ENCODE measurements at places on chromosomes 13 and 19. TPM values are rescaled to one million over a fixed set of nuclear protein-coding genes. Genes with fewer than 3 reads are reported as not detected.

DNA sequence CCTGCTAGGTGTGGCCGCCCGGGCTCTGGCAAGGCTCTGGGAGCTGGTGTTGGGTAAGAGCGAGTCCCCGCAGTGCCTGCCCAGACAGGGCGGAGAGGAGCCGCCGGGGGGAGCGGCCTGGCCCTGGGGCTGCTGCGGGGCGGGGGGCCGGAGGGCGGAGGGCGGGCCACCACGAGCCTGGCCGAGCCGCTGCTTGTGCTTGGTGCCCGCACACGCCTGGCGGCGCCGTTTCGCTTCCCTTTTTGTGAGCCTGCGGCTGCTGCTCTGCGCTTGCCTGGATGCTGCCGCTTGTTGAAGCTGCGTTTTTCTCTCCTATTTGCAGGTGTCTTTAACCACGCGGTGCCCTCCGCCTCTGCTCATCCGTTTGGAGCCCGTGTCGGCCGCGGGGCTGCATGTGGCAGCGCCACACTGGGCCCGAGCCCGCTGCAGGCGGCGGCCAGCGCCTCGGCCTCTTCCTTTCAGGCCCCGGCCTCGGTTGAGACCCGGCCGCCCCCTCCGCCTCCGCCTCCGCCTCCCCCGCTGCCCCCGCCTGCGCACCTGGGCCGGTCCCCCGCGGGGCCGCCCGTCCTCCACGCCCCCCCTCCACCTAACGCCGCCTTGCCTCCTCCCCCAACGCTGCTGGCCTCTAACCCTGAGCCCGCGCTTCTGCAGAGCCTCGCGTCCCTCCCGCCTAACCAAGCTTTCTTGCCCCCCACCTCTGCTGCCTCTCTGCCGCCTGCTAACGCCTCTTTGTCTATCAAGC, 8.5 kb downstream of the PLEKHJ1 start:
- no peak overlapping the region for H3K27ac ChIP-seq
- H3K4me1 ChIP-seq, result no peaks in the 10 kb centered on the region
- no peaks in the 10 kb centered on the region for H3K36me3 ChIP-seq
- DNase-seq, result no peak

DNA sequence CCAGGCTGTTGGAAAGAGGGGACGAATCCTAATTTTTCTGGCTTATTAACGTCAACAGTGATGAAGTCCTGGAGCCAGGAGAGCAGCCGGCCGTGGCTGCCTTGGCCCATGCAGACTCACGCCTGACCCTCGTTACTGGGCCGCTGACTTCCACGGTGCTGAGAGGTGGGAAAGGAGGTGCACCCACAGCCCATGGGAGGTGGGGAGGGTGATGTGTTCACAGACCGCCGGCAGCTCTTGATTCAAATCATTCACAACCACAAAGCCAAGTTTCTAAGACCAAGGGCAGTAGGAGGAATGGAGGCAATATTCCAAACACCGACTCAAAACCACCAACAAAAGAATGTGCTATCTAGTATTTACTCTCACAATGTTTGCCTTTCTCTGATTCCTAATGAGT, 24.3 kb downstream of the COL4A2 start:
- H3K27ac ChIP-seq, result no peak overlapping the region
- no peak overlapping the region for H3K4me3 ChIP-seq
- peaks cover 40% of the 10 kb centered on the region for H3K4me1 ChIP-seq
- H3K36me3 ChIP-seq, result no peaks in the 10 kb centered on the region
- no peak for DNase-seq

The CYP2A6 gene
- total RNA-seq, result not detected

GRCh38 chr19:756236-756635, 5.3 kb downstream of the MISP start:
- H3K27ac ChIP-seq, result no peak overlapping the region
- no peaks in the 10 kb centered on the region for H3K27me3 ChIP-seq
- no peaks in the 10 kb centered on the region for H3K36me3 ChIP-seq
- no peak for DNase-seq
- H3K4me1 ChIP-seq, result peaks cover 2% of the 10 kb centered on the region
- no peak overlapping the region for H3K4me3 ChIP-seq

- peak; percentile 73 for DNase-seq
- H3K4me1 ChIP-seq, result peaks cover 8% of the 10 kb centered on the region
- no peaks in the 10 kb centered on the region for H3K27me3 ChIP-seq
Measured at GRCh38 chr13:54185785-54186184, 1157.2 kb downstream of the OLFM4 start.

DNA sequence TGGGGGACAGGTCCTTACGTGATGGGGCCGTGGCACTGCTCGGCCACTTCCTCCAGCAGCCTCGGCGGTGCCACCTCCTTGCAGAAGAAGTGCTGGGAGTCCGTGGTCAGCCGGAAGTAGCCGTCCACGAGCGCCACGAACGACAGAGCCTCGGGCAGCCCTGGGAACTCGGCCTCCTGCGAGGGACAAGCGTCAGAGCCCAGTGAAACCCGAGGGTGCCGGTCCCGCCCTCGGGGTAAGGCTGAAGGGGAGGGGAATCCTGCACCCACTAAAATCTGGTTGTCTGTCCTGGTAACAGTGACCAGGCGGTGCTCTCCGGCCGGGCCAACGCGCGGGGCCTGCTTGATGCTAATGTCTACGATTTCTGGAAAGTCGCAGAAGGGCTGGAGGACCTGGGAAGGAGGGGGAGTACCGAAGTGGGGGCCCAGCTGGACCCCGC, 6.4 kb downstream of the JAK3 start:
- H3K4me3 ChIP-seq, result peak overlapping the region; percentile 50
- no peak for DNase-seq

GRCh38 chr19:51111606-51112005, 3.4 kb upstream of the CTU1 start:
- no peak overlapping the region for H3K27ac ChIP-seq
- H3K27me3 ChIP-seq, result peaks cover 69% of the 10 kb centered on the region
- H3K36me3 ChIP-seq, result no peaks in the 10 kb centered on the region
- H3K4me1 ChIP-seq, result peaks cover 4% of the 10 kb centered on the region
- no peak overlapping the region for H3K4me3 ChIP-seq

DNA sequence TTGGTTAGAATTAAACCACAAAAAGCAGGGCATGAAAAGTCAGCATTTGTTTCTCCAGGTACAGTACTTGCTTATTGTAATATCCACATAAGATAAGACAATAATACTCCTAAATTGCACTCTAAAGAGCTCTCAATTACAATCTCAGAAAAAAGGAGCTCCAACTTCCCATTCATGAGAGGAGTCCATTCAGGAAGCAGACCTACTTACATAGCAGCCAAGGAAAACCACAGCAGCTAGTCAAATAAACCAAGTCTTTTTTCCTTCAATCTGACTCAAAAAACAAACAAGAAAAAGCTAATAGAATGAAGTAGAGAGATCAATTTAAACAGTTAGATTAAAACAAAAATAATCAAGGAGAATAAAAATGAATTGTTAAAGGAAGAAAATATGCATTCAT, 885.2 kb upstream of the SLITRK6 start:
- H3K27ac ChIP-seq, result no peak overlapping the region
- H3K36me3 ChIP-seq, result no peaks in the 10 kb centered on the region
- no peak overlapping the region for H3K4me3 ChIP-seq
- H3K27me3 ChIP-seq, result no peaks in the 10 kb centered on the region
- DNase-seq, result no peak

- peaks cover 2% of the 10 kb centered on the region for H3K4me1 ChIP-seq
- DNase-seq, result no peak
- no peaks in the 10 kb centered on the region for H3K27me3 ChIP-seq
- H3K4me3 ChIP-seq, result no peak overlapping the region
- no peaks in the 10 kb centered on the region for H3K36me3 ChIP-seq
Measured at GRCh38 chr19:8245869-8246835, 37.0 kb downstream of the CERS4 start.

The MBD3L3 gene
- not detected for total RNA-seq

The IZUMO2 gene
- not detected for total RNA-seq

The ALOX5AP gene
- not detected for total RNA-seq

GRCh38 chr13:20514866-20515265, 10.8 kb downstream of the CRYL1 start:
- DNase-seq, result no peak
- no peak overlapping the region for H3K4me3 ChIP-seq
- H3K4me1 ChIP-seq, result peaks cover 4% of the 10 kb centered on the region
- H3K27ac ChIP-seq, result no peak overlapping the region
- H3K36me3 ChIP-seq, result no peaks in the 10 kb centered on the region

DNA sequence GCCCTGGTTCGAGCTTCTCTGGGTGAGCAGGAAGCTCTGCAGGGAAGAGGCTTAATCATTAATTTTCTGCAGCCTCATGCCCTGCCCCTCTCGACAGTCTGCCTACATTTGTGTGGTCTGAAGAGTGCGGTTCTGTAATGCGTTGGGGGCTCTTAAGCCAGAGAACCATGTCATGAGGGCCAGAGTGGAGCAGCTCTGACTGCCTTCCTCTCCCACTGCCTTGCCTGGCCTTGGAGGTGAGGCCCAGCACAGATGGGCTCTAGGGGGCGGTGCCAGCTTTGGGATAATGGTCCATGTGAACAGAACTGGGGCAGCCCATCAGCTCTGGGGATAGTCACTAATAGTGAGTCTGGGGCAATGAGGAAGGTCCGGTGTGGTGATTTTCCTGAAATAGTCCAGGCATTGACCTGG, 5.7 kb downstream of the FGF9 start:
- DNase-seq, result peak; percentile 69
- peaks cover 16% of the 10 kb centered on the region for H3K4me1 ChIP-seq
- H3K4me3 ChIP-seq, result no peak overlapping the region
- no peak overlapping the region for H3K27ac ChIP-seq
- H3K36me3 ChIP-seq, result no peaks in the 10 kb centered on the region

- no peak overlapping the region for H3K4me3 ChIP-seq
- no peaks in the 10 kb centered on the region for H3K36me3 ChIP-seq
- no peaks in the 10 kb centered on the region for H3K27me3 ChIP-seq
- H3K27ac ChIP-seq, result no peak overlapping the region
Measured at GRCh38 chr13:39552246-39552645, 50.7 kb downstream of the LHFPL6 start.

The CFAP97D2 gene
- not detected for total RNA-seq

DNA sequence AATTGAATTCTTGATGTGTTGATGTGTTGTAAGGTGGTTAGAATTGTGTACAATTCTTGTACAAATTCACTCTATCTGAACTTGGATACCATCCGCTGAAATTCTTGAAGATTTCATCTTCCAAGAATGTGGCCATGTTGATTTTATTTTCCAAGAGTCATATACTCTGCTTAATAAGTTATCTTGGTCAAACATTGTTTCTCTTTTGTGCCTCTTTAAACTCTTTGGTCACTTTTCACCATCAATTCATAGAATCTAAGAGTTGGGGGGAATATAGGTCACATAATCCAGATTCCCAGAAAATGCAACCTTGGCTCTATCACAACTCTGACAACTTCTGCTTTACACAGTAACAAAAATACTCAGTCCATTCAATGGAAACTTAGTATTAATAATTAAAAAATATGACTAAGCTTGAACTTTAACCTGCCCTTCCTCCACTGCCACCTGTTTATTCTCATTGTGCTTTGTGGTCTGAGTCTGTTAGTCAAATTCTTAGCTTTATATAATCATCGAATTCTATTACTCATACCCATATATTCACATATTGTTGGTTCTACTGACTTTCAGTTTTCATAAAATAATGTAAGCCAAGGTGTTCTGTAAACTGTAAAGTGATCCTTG, 373.2 kb downstream of the LMO7 start:
- H3K27me3 ChIP-seq, result no peaks in the 10 kb centered on the region
- no peaks in the 10 kb centered on the region for H3K36me3 ChIP-seq
- H3K4me1 ChIP-seq, result no peaks in the 10 kb centered on the region
- no peak overlapping the region for H3K4me3 ChIP-seq
- no peak overlapping the region for H3K27ac ChIP-seq
- DNase-seq, result no peak

- no peaks in the 10 kb centered on the region for H3K36me3 ChIP-seq
- H3K4me1 ChIP-seq, result peaks cover 5% of the 10 kb centered on the region
- no peak overlapping the region for H3K4me3 ChIP-seq
- no peaks in the 10 kb centered on the region for H3K27me3 ChIP-seq
Measured at GRCh38 chr19:19588546-19588945, 29.9 kb downstream of the PBX4 start.

The EFNB2 gene
- total RNA-seq, result 101 TPM

The GJB2 gene
- total RNA-seq, result not detected

The LACC1 gene
- 0.84 TPM for total RNA-seq

The OR7A5 gene
- not detected for total RNA-seq

DNA sequence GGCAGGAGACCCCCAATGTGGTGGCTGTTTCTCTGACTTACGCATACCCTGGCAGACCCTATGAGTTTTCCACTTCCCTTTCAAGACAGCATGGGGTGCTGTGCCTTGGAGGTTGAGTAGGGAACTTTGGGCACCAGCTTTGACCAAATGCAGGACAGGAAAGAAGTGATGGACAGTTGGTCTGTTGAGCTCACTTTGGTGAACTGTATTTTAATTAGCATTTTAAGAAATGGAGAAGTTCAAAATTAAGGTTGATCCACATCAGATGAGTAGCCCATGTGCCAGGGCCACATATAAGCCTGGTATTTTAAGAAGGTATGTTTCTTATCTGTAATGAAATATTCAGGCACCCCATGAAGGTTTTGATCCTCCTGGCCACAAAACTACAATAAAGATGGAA, 46.1 kb upstream of the RAP2A start:
- no peak overlapping the region for H3K27ac ChIP-seq
- H3K27me3 ChIP-seq, result no peaks in the 10 kb centered on the region
- peaks cover 2% of the 10 kb centered on the region for H3K36me3 ChIP-seq
- no peaks in the 10 kb centered on the region for H3K4me1 ChIP-seq
- no peak for DNase-seq

The TLE6 gene
- total RNA-seq, result 1.8 TPM

DNA sequence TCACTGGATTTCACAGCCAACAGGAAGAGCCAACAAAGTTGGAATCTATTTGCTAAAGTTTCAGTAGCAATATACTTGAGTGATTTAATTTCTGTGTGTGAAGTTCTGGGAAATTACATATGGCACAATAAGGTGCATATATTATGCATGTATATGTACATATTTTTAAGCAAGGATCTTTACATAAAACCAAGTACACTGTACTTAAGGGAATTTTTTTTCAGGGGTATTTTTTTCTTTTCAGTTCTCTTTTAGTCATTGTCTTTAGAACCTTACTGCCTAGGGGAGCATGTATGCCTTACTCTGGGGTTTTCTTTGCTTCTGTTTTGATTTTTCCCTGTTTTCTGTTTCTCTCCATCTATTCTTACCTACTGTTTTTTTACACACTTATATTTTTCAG, 7.4 kb downstream of the RAP2A start:
- H3K4me3 ChIP-seq, result no peak overlapping the region
- DNase-seq, result no peak
- H3K36me3 ChIP-seq, result peaks cover 7% of the 10 kb centered on the region

The CYSLTR2 gene
- total RNA-seq, result not detected

DNA sequence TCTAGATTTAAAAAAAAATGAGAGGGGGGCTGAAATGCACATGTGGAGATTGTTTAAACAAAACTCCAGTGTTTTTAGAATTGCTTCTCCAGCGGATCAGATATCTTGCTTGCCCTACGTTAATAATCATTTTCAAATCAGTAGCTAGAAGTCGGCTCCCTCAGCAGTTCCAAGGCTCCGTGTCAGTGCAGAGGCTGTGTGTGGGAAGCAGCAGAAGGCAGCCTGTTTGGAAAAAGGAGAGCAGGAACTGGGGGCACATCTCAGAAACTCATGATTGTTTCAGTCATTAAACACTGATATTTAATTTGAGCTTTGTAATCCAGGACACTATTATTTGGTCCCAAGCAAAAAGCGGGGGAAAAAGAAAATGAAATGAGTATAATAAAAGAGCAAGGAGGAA, 50.9 kb downstream of the SOX21 start:
- H3K27me3 ChIP-seq, result no peaks in the 10 kb centered on the region
- H3K4me1 ChIP-seq, result peaks cover 57% of the 10 kb centered on the region
- no peaks in the 10 kb centered on the region for H3K36me3 ChIP-seq
- H3K4me3 ChIP-seq, result peak overlapping the region; percentile 6
- H3K27ac ChIP-seq, result peak overlapping the region; percentile 73
- peak; percentile 40 for DNase-seq

Measured in neural progenitor cell (in vitro differentiated cells).